CD14-positive monocyte (primary cell): ENCODE measurements at places on chromosomes 16 and 17. TPM values are rescaled to one million over a fixed set of nuclear protein-coding genes. Genes with fewer than 3 reads are reported as not detected.
A peak's percentile ranks its signal among the peaks of the same experiment; 100 is the strongest.

DNA sequence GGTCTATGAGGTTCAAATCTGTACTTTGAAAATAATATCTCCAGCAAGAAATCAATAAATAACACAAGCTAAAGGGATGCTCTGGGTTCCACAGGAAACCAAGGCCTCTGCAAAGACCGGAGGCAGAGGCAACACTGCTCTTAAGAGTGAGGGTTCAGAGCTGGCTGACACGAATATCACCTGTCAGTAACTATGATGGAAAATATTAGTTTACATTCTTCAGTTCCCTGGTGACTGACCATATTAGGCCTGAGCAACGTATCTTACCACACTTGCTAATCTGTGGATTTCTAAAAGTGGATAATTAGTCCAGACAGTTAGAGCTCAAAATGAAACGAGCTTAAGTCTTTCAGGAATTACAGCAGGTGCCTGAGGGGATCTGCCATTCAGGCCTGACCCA, 459.3 kb downstream of the HS3ST3B1 start:
- H3K36me3 ChIP-seq, result no peaks in the 10 kb centered on the region
- DNase-seq, result no peak
- H3K4me1 ChIP-seq, result peaks cover 3% of the 10 kb centered on the region
- no peaks in the 10 kb centered on the region for H3K27me3 ChIP-seq
- H3K4me3 ChIP-seq, result no peak overlapping the region
- H3K27ac ChIP-seq, result no peak overlapping the region

GRCh38 chr17:3944485-3945388, 19.5 kb downstream of the ATP2A3 start:
- H3K27me3 ChIP-seq, result no peaks in the 10 kb centered on the region
- no peak overlapping the region for H3K27ac ChIP-seq
- no peaks in the 10 kb centered on the region for H3K4me1 ChIP-seq
- no peak overlapping the region for H3K4me3 ChIP-seq
- H3K36me3 ChIP-seq, result peaks cover 73% of the 10 kb centered on the region

DNA sequence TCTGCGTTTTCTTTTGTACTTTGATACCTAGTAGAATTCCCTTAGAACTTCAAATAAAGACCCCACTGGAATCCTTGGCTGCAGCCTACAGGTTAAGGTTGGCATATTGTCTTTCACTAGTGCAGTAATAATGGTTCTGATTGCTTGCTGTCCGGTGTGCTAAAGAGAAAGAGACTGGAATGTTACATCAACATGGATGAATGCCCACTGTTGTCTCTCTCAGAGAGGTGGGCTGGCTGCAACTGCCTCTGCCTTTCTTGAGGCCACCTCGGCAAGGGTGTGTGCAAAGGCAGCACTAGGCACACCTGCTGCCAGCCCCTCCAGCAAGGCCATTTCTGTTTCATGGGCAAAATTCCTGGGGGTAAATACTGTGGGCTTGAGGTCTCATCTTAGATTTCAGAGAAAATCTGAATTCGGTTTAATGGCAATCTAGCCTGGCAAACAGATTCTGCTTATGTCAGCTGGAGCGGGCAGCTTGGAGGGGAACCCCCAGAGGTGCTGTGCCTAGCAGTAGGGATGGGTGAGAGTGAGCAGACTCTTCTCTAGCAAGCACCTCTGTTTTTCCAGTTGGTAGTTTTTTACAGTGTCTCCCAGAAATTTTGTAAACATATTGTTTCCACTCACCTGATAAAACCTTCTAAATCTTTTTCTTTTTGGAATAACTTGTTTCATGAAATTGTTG, 54.0 kb downstream of the MRTFB start:
- no peaks in the 10 kb centered on the region for H3K27me3 ChIP-seq
- H3K27ac ChIP-seq, result no peak overlapping the region
- DNase-seq, result no peak
- H3K36me3 ChIP-seq, result no peaks in the 10 kb centered on the region
- H3K4me3 ChIP-seq, result no peak overlapping the region

VMO1 gene
- 1.9 and 2.1 TPM in 2 replicates for polyA plus RNA-seq

DNA sequence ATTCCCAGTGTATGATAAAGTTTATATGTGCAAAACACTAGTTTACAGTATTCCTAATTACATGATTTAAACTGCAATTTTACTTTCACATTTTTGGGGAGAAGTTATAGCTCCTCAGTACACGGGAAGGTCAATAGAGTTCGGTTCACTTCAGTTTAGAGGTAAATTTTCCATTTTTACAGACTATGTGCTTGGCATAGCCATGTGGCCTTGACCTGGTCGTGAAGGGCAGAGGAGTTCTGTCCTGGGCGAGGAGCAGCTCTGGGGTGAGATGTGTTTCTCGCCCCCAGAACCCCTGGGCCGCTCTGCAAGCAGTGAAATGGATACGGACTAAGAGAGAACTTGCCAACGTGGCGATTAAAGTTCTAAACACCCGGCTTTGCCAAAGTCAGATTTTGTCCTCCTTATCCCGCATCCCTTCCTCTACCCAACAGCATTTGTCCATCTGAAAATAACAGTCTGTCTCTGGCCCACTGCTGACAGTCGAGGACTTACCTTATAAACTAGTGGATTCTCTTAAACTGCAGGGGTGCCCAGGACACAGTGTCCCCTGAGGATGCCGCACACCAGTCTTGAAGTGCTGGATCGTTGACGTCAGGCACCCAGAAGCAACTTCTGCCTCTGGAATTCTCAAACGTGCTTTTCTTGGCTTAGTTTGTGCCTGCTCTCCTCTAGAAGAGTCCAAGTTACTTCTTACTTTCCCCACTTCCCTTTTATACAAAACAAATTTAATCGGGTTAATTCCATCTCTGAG, 1.5 kb upstream of the SIAH1 start:
- H3K4me1 ChIP-seq, result peaks cover 41% of the 10 kb centered on the region
- no peak overlapping the region for H3K4me3 ChIP-seq
- H3K27ac ChIP-seq, result no peak overlapping the region
- no peaks in the 10 kb centered on the region for H3K36me3 ChIP-seq
- no peaks in the 10 kb centered on the region for H3K27me3 ChIP-seq

SULT1A1 gene
- polyA plus RNA-seq, result 362 TPM

CCDC200 gene
- polyA plus RNA-seq, result not detected in 2 replicates

- H3K4me3 ChIP-seq, result no peak overlapping the region
- peaks cover 27% of the 10 kb centered on the region for H3K4me1 ChIP-seq
- no peak for DNase-seq
These were observed 441 bp downstream of the VASN start for GRCh38 chr16:4372001-4372577.

GRCh38 chr17:12631076-12631475, 34.6 kb upstream of the MYOCD start:
- no peaks in the 10 kb centered on the region for H3K4me1 ChIP-seq
- no peak overlapping the region for H3K27ac ChIP-seq
- DNase-seq, result no peak
- no peak overlapping the region for H3K4me3 ChIP-seq

- peak overlapping the region; percentile 11 for H3K4me3 ChIP-seq
- DNase-seq, result no peak
- no peak overlapping the region for H3K27ac ChIP-seq
- no peaks in the 10 kb centered on the region for H3K27me3 ChIP-seq
- H3K36me3 ChIP-seq, result peaks cover 22% of the 10 kb centered on the region
These were observed 17.3 kb downstream of the MGRN1 start for GRCh38 chr16:4641895-4642294.

CCL1 gene
- not detected in 2 replicates for polyA plus RNA-seq

DNA sequence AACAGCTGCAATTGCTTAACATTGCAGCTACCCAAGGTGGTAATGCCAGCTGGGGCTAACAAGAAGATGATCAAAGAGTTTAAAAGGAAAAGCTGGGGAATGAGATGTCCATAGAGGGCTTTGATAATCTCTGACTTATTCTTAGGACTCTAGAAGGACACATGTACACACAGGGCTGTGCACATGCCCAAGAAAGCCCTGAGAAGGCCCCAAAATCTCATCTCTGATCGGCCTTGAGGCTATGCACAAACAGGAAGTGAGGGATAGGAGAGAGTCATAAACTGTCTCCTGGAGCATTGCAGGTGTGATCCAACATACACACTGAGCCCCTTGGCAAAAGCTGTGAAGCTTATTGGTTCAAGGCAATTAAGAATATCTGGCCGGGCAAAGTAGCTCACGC, 17.2 kb upstream of the RABEP1 start:
- H3K4me1 ChIP-seq, result no peaks in the 10 kb centered on the region
- H3K36me3 ChIP-seq, result no peaks in the 10 kb centered on the region
- H3K27me3 ChIP-seq, result no peaks in the 10 kb centered on the region
- no peak overlapping the region for H3K4me3 ChIP-seq

KRT9 gene
- not detected for polyA plus RNA-seq

DNA sequence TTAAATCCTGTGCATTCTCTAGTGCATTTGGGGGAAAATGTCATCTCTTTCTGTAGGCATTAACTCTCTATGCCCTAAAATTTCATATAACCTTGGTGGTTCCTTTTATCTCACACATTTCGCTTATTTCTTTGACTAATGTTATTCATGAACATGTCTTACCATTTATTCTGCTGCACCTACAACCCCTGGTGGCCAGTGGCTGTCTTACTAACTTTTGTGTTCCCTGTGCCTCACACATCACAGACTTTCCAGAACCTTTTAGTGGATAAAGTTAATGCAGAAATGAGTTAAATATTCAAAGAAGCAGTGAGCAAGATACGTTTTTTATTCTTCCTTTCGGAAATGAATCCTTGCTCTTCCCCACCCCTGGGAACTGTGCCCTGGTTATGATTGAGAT, 111.9 kb downstream of the CDH13 start:
- no peak overlapping the region for H3K27ac ChIP-seq
- H3K4me1 ChIP-seq, result no peaks in the 10 kb centered on the region
- H3K27me3 ChIP-seq, result no peaks in the 10 kb centered on the region

DNA sequence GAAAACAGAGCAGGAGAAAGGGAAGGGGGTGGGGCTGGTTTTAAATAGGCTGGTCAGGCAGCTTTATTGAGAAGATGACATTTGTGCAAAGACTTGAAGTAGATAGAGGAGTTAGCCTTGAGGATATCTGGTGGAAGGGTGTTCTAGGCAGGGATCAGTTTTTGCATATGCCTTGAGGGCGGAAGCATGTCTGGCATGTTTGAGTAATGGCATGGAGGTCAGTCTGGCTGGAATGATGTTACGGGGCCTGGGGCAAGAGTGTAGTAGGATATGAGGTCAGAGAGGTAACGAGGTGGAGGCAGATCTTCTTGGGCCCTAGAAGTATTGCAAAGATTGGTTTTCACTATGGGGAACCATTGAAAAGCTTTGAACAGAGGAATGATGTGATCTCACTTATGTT, 4.8 kb downstream of the RABEP1 start:
- no peak overlapping the region for H3K27ac ChIP-seq
- peaks cover 22% of the 10 kb centered on the region for H3K4me1 ChIP-seq
- no peak for DNase-seq
- H3K27me3 ChIP-seq, result no peaks in the 10 kb centered on the region

FOXJ1 gene
- polyA plus RNA-seq, result not detected in 2 replicates

DNA sequence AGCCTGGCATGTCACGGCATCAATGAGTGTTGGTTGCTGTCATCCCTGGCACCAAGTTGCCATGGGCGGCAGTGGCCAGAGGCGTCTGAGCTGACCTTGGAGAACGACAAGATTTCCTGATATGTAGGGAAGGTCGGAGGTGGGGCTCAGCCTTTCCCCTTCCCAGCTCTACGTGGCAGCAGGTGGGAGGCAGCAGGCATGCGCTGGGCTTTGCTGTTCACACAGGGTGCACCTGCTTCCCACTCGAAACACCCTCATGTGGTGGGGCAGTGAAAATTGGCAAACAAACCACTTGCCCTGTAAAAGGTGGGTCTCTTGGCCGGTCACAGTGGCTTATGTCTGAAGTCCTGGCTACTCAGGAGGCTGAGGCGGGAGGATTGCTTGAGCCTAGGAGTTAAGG, 12.3 kb upstream of the TFAP4 start:
- DNase-seq, result no peak
- peaks cover 12% of the 10 kb centered on the region for H3K4me1 ChIP-seq
- H3K36me3 ChIP-seq, result no peaks in the 10 kb centered on the region
- no peak overlapping the region for H3K27ac ChIP-seq

OR2C1 gene
- not detected for polyA plus RNA-seq
